ENCODE measurements at places on chromosomes 12 and 14.

DNA sequence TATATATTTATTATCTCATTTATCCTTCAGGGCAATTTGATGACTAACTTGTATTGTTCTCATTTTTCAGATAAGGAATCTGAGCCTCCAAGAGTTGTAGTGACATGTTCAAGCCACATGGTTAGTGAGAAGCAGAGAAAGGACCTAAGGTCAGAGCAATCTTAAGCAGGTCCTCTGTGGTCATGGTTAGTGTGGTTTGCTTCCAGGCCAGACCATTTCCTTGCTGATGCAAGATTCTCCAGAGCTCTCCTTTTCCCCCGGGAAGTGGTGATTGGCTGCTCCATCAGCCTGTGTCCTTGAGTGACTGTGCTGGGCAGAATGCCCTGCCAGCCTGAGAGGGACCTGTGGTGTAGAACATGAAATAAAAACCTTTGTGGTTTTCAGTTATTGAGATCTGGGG is 141.3 kb downstream of the KTN1 start:
- peak; percentile 93 for DNase-seq

DNA sequence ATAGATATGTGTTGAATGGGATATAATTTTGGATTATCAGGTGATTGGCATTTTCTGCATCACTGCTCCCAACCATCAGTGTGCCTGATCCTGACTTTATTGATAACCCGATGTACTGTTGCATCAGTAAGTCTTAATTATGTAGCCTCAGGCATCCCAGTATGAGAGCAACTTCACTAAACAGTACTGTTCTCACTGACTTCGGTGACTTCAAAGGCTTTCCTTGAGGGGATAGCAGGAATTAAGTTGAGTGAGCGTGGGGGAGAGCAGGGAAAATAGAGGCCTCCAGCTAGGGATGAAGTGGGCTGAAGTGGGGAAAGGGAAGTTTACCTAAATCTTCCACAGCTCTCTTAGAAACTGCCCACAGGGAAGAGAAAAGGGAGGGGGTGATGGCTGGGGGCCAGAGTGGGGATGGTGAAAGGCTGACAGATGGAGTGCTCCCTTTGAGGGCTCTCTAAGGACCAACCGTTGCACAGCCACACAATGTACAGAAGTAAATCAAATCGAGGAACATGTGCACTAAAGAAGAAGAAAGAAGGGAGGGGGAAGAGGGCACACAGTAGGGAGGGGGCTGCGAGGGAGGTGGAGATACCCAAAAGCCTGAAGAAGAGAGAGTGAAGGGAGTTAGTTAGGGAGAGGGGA is 10.7 kb upstream of the NEUROD4 start:
- DNase-seq = no peak

GRCh38 chr14:36870776-36871175 is 209.1 kb downstream of the PAX9 start:
- DNase-seq = no peak

DNA sequence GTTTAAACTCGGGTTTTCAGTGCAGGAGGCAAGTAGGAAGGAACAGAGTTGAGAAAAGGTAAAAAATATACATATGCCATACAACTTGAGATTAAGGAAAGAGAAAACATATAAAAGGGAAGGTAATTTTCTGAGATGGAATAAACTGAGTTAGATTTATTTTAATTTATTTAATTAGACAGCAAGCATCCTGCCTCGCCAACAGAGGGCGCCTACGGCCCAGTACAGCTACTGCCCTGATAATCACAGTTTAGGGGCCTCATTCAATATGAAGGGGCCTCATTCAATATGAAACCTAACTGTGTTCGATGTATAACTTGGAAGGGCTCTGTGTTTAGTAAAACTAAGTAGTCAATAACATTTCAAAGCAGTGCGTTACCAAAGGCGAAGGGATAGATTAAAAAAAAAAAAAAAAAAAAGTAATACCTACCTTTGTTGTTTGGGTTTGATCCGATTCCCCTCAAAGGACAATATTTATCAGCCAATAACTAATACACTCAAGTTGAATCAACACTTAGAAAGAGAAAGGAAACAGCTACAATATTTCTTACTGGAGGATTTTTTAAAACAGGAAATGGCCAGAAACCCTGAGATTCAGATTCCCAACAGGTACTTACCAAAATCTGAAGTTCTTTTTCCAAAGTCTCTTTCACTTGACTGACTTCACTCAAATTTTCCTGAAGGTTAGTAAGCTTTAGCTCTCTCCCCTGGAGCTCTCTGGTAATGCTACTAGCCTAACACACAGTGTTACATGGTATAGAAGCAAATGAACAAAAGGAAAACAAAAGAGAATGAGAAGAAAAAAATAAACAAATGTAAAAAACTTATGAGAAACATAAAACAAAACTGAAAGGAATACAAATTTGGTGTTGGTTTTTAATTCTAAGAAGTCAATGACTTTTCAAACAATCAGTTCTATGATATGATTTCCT is 70.0 kb upstream of the VPS33A start:
- DNase-seq = no peak

DNA sequence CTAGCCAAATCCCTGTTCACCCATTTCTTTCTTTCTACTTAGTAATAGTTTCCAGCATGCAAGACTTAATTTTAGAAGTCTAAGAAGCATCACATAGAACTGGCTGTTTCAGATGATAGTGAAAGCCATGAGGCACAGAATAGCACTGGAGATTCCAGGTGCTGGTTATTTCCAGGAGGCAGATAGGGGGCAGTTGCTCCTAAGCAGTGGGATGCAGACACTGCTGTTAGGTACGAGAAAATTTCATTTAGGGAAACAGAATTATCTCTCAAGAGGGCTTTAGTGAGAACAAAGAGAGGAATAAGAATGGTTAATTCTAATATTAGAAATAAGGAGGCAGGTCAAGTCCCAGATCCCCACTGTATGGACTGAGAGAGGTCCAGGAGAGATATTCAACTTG is 3.6 kb upstream of the MDGA2 start:
- no peak for DNase-seq

DNA sequence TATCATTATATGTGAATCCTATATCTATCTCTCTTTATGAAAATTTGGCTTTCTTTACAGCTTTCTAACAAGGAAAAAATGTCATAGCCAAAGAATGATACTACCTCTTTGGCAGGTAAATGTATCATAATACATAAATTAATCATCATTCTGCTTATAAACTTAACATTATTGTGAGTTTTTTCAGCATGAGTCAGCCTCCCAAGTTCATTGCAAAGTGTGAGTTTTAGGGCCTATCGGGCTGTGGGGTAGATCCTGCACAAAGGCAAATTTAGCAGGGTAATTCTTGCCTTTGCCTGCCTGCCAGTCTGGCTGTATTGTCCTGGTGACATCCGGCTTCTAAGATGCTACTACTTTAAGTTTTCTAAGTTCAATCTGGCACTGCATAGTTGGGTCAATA is 412.6 kb downstream of the MDGA2 start:
- no peak for DNase-seq

- no peak for DNase-seq
Measured at GRCh38 chr14:97080991-97081390, 283.8 kb downstream of the VRK1 start.

DNA sequence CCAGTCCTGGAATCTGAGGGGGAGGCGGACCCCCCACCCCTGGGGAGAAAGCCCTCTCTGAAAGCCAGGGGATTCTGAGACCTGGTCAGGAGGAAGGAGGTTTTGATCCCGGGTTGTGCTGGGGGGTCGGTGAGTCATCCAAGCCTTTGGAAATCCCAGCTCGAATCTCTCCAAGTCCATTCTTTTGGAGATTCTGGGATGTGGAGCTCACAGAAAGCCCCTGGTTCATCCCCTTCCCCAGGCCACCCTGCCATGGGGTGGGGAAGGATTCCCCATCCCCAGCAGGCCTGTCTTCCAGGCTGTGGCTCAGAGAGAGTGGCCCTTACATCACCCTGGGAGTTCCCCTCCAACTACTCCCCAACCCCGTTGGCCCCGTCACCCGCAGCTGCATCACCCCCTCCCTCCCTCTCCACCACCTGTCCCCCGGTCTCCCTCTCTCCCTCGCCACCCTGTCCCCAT is 14.3 kb downstream of the EXOC3L4 start:
- DNase-seq = no peak

DNA sequence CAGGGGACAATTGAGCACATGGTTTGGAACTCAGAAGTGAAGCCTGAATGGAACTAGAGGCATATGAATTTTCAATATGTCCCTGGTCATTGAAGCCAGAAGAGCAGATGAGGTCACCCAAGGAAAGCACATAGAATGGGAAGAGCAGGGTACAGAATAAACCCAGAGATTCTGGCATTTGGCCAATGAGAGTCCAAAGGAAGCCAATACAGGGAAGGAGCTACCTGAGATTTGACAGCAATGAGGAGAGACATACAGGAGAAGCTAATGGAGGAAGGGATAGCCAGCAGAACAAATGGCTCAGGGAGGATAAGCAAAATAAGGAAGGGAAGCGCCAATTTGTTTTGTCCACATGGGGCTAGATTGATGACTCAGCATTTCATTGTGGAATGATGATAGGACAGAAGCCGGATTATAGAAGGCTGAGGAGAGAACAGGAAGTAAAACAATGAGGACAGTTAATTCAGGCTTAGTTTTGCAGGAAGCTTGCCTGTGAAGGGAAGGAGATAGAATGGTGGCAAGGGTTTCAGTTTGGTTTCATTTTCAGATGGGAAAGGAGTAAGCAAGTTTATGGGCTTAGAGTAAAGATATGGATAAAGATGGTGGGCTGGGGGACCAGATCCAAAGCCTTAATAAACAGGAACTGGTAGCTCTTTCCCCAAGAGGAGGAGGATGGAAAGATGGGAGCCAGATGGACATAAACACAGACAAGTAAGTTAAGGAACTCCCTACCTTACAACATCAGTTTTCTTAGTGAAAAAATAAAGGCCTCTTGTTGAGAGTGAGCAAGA is 3.2 kb upstream of the SPTSSA start:
- peak; percentile 23 for DNase-seq

GRCh38 chr12:104410326-104410725 is 46.4 kb upstream of the CHST11 start:
- no peak for DNase-seq

DNA sequence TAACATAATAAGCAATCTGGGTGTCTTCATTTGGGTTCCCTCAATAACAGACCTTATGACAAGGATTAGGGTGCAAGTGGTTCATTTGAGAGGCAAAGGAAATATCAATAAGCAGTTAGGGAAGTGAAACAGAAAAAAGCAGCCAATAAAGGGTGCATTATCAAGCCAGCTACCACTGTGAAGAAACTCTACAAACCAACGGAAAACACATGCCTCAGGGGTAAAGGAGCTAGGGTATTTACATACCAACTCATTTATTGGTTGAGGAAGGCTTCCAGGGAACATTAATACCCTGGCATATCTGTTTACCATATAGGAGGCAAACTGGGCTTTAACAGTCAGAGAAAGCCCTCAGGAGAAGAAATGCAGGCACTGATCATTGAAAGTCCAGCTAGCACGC is 22.7 kb upstream of the IFNG-AS1 start:
- no peak for DNase-seq

DNA sequence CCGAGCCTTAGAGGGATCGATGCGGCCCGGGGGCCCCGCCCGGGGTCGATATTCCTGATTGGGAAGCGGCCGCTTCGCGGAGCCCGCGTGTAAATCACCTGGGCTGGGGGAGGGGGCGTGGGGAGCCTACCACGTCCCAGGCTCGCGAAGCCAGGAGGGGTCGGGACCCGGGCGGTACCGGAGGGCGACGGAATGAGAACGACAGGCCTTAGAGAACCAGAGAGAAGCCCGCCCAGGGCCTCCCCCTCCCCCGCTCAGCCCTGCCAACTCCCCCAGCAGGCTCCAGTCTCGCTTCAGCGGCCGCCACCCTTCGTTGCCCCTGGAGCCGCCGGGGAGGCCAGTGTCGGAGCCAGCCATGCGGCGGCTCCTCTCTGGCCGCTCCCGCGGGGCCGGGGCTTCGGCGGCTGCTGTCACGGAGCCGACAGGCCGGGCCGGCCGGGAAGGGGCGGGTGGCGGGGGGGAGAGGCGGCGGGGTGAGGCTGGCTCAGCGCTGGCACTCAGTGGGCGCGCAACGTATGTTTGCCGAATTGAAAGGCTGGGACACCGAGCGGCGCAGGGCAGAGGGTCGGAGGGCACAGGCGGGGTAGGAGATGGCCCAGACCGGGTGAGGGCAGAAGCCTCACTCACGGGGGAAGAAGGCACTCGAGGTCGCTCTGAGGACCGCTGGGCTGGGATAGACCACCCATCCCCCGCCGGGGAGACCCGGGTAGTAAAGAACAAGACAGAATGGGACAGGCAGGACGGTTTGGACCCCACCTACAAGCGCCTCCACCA is 1.4 kb upstream of the DNAJC22 start:
- no peak for DNase-seq

DNA sequence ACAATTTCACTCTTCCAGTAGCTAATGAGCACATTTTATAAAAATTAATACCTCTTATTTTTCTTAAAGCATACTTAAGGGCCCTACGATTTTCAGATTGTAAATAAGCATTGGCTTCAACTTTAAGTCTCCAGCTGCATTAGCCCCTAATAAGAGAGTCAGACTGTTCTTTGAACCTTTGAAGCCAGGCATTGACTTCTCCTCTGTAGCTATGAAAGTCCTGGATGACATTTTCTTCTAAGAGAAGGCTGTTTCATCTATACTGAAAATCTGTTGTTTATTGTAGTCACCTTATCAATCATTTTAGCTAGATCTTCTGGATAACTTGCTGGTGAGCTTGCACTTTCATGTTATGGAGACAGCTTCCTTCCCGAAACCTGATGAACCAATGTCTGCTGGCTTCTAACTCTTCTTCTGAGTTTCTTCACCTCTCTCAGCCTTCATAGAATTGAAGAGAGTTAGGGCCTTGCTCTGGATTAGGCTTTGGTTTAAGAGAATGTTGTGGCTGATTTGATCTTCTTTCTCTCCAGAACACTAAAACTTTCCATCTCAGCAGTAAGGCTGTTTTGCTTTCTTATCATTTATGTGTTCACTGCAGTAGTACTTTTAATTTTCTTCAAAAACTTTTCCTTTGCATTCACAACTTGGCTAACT is 377.1 kb upstream of the RGS6 start:
- DNase-seq = no peak

DNA sequence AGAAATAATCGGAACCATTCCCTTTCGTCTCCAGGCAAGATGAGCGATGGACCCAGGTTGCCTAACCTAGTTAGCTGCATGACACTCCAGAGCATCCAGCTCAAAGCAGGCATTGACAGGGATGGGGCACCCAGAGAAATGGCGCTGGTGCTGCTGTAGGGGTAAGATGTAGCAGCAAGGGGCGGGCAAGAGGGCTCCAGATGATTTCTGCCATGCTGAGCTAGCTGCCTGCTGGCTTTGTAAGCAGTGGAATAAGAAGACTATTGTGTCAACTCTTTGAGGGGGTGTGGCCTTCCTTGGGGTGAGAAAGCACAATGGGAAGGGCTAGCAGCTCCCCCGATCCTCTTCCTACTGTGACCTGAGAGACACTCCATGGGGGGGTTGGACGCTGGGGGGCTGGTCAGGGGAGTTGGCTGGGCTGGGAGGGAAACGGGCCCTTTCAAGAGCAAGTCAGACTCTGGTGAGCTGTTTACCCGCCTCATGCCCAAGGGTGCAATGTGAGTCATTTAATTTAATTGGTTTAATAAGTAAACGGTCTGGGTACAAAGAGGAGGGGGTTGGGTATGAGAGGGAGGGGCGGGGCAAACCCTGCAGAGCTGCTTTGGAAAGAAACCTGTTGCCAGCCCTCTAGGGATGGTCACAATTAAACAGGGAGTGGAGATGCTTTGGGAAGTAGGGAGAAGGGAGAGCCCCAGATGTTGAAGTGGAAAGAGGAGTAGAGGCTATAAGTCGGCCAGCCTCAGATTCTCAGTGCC is 50.5 kb downstream of the B4GALNT3 start:
- no peak for DNase-seq
